Astrocyte (in vitro differentiated cells and primary cell): ENCODE measurements at places on chromosomes 5 and 9. TPM values are rescaled to one million over a fixed set of nuclear protein-coding genes. Genes with fewer than 3 reads are reported as not detected.

The TAF1L gene
- total RNA-seq: 0.02 TPM in 1 of 2 replicates, not detected in the other

The GFI1B gene
- not detected in 2 replicates for total RNA-seq

The ZNF484 gene
- 9.8 and 10.6 TPM in 2 replicates for total RNA-seq

The SIT1 gene
- not detected in 2 replicates for total RNA-seq

DNA sequence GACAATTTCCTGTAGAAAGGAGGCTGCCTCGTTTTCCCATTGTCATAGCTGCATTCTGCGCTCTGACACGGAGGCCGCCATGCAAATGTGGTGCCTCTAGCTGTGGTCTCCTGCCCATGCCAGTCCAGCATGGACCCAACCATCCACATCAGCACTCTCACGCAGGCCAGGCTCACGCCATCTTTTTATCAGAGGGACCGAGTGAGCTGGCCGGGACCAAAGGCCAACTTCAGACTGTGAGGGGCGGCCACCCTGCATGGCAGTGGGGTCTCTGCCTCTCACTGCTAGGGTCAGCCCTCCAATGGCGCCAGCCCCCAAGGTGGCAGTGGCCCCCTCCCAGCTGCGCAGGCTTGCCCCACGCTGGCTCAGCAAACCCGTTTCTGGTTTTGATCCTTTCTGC is 131.9 kb upstream of the LMX1B start:
- no peak for DNase-seq

- peak; percentile 82 for DNase-seq
These were observed 14.6 kb upstream of the PPP2CA start for GRCh38 chr5:134240421-134240962.

GRCh38 chr9:128151309-128152132 is 2.3 kb downstream of the LCN2 start:
- DNase-seq: no peak

DNA sequence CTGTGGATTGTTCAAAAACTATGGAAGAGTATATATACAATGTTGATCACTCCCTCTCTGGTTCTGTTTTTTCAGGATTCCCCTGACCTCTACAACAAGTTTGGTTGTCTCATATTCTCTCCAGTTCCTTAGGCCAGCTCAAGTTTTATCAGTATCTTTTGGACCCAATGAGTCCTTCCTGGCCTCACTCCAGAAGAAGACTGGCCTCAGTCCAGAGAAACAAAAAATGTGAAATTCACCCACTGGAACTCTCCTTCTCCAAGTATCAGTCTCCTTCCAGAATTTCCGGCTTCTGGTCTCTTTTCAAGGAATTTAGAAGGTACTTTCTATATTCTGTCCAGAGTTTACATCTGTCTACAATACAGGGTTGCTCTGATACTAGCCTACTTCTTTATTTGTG is 537.8 kb upstream of the FTMT start:
- DNase-seq: no peak

GRCh38 chr9:21381448-21382339 is 3.5 kb downstream of the IFNA2 start:
- no peak for DNase-seq

- DNase-seq: no peak
These were observed 24.5 kb downstream of the IGIP start for GRCh38 chr5:140150201-140150600.

GRCh38 chr5:80916676-80917075 is 43.5 kb upstream of the RASGRF2 start:
- DNase-seq: no peak
